ENCODE measurements at places on chromosomes 3 and 15.

- DNase-seq, result no peak
Observed at GRCh38 chr3:69212411-69213160, 90.2 kb upstream of the LMOD3 start.

GRCh38 chr3:23654571-23654970 is 151.2 kb upstream of the UBE2E1 start:
- DNase-seq, result no peak

- peak; percentile 54 for DNase-seq
Observed at GRCh38 chr15:74134387-74135027, 4.1 kb downstream of the ISLR2 start.

GRCh38 chr15:57288926-57289580 is 87.3 kb upstream of the CGNL1 start:
- DNase-seq, result no peak

- no peak for DNase-seq
Observed at GRCh38 chr15:31338879-31339557, 12.4 kb downstream of the KLF13 start.

DNA sequence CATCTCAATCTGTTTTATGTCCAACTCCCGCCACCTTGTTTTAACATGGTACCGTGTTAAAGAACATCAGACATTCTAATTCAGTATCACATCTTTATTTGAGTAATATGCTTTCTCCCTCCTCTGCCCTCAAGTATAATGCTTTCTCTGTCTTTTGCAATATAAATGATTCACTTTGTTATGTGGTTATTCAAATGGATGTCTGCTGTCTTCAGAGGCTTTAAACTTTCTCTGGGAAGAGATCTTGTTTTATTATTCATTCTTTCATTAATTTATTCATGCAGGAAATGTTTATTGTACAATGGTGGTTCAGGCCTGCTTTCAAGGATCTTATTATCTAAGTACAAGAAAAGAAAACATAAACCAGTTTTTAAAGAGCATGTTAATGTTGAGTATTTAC is 57.1 kb downstream of the RAP2B start:
- DNase-seq, result no peak

DNA sequence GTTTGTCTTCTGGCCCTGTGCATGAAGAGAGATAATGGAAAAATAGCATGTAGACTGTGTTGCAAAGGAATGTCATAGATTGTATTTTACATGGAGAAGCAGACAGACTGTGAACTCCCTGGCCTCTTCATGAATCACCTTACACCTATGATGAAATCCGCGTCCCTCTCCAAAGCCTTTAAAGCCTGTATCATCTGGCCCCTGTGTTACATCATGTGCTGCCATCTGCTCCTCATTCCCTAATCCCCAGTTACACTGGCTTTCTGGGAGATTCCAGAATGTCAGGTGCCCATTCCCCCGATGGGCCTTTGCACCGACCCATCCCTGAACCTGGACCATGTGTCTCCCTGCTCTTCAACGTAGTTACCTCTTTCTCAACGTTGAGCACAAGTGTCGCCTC is 190.8 kb downstream of the ADAMTSL3 start:
- no peak for DNase-seq

- no peak for DNase-seq
Observed at GRCh38 chr3:184405075-184406030, 25.5 kb downstream of the CHRD start.

- DNase-seq, result no peak
Observed at GRCh38 chr3:178203165-178203564, 333.1 kb upstream of the KCNMB2 start.

- no peak for DNase-seq
Observed at GRCh38 chr3:102810937-102811336, 376.1 kb downstream of the ZPLD1 start.

DNA sequence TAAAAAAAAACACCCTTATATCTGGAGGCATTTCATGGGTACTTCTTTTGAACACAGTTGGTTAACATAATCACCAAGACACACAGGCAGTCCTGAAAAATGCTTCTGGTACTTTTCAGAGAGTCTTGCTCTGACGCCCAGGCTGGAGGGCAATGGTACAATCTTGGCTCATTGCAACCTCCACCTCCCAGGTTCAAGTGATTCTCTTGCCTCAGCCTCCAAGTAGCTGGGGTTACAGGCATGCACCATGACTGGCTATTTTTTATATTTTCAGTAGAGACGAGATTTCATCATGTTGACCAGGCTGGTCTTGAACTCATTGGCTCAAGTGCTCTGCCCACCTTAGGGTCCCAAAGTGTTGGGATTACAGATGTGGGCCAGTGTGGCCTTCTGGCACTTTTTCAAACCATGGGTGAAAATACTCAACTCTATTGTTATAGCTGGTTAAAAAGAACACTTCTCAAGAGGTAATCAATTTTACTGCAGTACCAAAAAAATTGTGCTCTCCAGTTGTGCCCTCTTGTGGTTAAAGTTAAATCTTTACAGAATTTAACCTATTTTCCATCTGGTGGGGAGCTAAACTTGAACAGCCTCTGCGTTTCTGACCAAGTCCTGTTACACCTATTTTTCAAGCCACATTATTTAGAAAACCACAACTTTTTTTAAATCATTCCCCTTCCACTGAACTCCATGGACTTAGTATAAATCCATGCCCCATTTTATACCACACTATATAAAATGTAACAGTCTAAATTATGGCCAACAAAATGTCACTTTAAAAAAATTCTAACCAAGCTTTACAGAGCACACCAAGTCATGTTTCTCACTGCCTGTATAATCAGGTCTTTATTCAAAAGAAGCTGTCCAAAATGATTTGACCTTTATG is 1.2 kb upstream of the SNAPC5 start:
- no peak for DNase-seq

DNA sequence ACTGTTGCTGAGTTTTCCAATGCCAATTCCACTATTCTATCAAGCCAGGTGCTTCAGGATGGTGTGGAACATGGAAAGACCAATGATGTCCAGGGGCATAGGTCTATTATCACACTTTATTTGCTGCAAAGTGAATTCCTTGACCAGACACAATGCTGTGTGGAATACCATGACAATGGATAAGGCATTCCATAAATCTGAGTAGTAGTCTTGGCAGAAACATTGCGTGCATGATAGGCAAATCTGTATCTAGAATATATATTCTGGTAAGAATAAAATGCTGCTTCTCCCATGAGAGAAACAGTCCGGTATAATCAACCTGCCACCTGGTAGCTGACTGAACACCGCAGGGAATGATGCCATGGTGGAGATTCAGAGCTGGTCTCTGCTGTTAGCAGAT is 70.0 kb upstream of the ALDH1A3 start:
- no peak for DNase-seq

- no peak for DNase-seq
Observed at GRCh38 chr3:101944308-101944707, 95.0 kb downstream of the NFKBIZ start.

DNA sequence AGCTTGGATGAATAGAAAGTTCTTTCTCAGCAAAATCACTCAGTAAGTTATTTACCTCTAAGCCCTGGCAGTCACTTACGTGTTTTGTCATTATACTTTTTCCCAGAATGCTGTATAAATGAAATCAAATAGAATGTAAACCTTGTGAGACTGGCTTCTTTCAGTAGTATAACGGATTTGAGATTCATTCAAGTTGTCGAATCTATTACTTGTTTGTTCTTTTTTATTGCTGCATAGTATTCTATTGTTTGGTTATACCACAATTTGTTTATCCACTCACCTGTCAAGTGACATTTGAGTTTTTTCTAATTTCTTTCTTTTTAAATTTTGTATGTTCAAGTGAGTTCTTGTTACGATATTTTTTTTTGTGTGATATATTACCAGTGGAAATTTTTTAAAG is 381.6 kb downstream of the EDEM1 start:
- no peak for DNase-seq

GRCh38 chr15:60255390-60255789 is 142.4 kb downstream of the ANXA2 start:
- DNase-seq, result no peak

DNA sequence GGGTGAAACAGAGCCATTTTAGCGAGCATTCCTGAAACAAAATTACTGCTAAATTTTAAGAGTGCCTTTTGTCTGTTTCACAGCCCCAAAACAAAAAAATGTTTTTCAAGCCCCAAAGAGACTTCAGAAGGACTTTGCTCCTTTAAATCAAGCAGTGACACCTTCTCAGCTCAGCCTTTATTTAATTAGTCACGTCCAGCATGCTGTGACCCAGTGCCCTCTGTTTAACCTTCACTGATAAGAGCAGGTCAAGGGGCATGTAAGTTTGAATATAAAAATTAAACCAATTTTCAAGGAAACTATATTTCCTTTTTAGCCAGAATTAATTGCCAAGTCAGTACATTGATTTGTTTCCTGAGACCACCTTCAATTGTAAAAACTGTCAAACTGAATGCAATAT is 40.6 kb downstream of the ISL2 start:
- no peak for DNase-seq

- DNase-seq, result no peak
Observed at GRCh38 chr15:39095218-39095879, 485.5 kb upstream of the THBS1 start.

DNA sequence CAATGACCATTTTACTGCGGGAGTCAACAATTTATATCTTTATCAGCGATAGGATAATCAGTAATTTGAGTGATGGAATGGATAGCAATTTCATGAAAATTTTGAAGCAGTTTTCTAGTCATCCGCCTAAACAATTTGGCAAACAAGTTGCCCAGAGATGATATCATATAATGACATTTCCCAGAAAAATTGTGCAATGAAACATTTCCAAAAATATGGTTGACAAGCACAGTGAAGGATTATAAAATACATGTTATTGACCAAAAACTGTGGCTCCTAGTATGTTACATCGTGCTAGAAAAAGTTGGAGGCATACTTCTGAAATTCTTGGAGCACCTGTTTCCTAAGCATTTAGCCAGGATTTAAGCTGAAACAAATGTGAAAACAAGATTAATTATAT is 145.1 kb downstream of the GHSR start:
- DNase-seq, result no peak

Measured in colonic mucosa (tissue), 4 donors.